Smooth muscle cell of the umbilical artery (primary cell): ENCODE measurements at places on chromosomes 5 and 9. TPM values are rescaled to one million over a fixed set of nuclear protein-coding genes. Genes with fewer than 3 reads are reported as not detected.

DMGDH gene
- 0.30 and 0.37 TPM in 2 replicates for total RNA-seq

JAKMIP2 gene
- total RNA-seq = 2.1 and 5.9 TPM in 2 replicates

SPATA31D4 gene
- total RNA-seq = not detected in 2 replicates

IL17B gene
- total RNA-seq = 0.59 TPM in 1 of 2 replicates, not detected in the other

CACNA1B gene
- total RNA-seq = under 0.01 and 0.09 TPM in 2 replicates

CCL21 gene
- not detected in 2 replicates for total RNA-seq

TUBB4B gene
- 60.9 and 219 TPM in 2 replicates for total RNA-seq

ADRA1B gene
- under 0.01 and 0.23 TPM in 2 replicates for total RNA-seq

IFNA13 gene
- total RNA-seq = not detected in 2 replicates

SCGB3A2 gene
- total RNA-seq = not detected in 2 replicates

FBXO38 gene
- total RNA-seq = 48.7 and 51.2 TPM in 2 replicates

CCDC180 gene
- 1.4 and 1.8 TPM in 2 replicates for total RNA-seq

SEC61B gene
- total RNA-seq = 92.4 and 107 TPM in 2 replicates

HTR1A gene
- total RNA-seq = not detected in 2 replicates

CRHBP gene
- total RNA-seq = not detected in 2 replicates

UBAC1 gene
- total RNA-seq = 27.1 and 29.4 TPM in 2 replicates

ABO gene
- not detected in 2 replicates for total RNA-seq
